Testis (tissue), 5 donors: ENCODE measurements at places on chromosomes 16 and 17.

GRCh38 chr16:86396422-86396821 is 113.9 kb upstream of the FOXF1 start:
- DNase-seq: no peak

DNA sequence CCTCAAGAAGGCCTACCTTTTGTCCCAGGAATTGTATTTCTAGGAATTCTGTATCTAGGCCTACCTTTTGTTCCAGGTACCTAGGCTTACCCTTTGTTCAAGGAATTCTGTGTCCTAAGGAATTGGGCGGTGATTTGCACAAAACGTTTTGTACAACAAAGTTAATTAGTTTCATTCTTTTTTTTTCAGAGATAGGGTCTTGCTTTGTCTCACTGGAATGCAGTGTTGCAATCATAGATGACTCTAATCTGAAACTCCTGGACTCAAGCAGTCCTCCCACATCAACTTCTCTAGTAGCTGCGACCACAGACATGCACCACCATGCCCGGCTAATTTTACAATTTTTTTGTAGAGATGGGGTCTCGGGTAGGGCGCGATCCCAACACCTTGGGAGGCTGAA is 7.0 kb downstream of the CDR2L start:
- no peak for DNase-seq

- no peak for DNase-seq
Observed at GRCh38 chr17:14282726-14283125, 18.2 kb upstream of the HS3ST3B1 start.

DNA sequence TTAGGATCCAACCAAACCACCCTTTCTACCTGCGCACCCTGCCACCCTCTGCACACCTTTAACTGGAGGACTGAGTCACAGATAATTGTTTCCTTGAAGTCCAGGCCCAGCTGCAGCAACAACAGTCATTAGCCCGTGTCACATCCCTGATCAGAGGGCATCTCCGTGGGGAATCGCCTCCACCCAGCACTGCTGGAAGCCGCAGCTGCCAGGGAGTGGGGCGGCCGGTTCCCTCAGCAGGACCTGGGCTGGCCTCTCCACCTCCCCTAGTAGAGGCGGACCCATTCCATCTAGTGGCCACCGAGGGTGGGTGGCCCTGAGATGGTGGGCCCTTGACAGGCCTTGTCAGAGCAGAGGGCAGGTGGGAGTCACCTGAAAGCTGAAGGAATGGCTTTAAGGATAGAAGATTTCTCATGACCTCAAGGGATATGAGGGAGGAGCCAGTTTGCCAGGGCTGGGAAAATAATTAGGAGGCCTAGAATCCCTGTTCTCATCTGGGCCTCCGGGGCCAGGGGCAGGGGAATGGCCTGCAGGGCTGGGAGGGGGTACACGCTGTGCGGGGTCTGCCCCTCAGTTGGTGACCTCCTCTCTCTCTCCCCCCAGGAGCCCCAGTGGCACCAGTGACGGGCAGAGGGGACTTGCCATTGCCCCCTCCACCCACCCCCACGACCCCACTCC is 6.2 kb downstream of the PRSS53 start:
- no peak for DNase-seq

GRCh38 chr16:1712791-1713261 is 6.8 kb downstream of the MAPK8IP3 start:
- DNase-seq: no peak

DNA sequence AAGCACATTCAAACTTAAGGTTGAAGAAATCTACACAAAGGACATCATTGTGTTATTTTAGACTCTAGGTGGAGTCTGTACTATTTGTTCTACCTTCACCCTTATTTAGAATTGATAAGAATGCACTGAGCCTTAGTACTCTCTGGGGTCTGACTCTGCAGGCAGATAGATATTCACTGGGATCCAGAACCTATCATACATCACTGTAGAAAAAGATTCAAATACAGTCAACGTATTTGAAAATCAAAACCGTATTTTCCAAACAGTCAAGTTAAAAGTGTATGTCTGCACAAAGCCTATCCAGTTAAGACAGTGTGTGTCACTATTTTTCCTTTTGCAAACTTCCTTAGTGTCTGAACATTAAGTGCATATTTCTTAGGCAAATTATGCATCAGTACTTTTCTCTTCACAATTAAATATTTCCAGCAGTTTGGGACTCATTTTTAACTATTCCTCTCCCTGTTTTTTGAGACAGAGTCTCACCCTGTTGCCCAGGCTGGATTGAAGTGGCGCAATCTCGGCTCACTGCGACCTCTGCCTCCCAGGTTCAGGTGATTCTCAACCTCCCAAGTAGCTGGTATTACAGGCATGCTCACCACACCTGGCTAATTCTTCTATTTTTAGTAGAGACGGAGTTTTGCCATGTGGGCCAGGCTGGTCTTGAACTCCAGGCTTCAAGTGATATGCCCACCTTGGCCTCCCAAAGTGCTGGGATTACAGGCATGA is 22.3 kb downstream of the MOSMO start:
- DNase-seq: no peak

GRCh38 chr17:5500589-5501391 is 14.4 kb downstream of the MIS12 start:
- peak; percentile 86 for DNase-seq

DNA sequence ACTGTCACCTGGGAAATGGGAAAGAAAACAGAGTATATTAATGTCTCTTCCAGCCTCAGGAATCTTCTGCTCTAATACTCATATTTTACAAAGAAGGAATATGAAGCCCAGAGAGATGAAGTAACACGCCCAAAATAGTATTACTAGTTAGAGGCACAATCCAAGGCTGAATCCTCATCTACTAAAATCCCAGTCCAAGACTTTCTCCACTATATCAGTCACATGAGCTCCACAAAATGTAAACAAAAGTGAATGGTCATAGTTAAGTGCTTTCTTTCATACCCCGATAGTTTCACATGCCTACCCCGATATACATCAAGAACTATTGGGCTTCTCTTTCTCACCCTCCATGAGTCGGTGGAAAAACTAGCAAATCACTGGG is 965 bp downstream of the INTS2 start:
- no peak for DNase-seq
